ENCODE measurements at places on chromosomes 7 and 10.
A peak's percentile ranks its signal among the peaks of the same experiment; 100 is the strongest.

GRCh38 chr10:110488332-110488681 lies 9.4 kb upstream of the DUSP5 start:
- DNase-seq, result no peak

DNA sequence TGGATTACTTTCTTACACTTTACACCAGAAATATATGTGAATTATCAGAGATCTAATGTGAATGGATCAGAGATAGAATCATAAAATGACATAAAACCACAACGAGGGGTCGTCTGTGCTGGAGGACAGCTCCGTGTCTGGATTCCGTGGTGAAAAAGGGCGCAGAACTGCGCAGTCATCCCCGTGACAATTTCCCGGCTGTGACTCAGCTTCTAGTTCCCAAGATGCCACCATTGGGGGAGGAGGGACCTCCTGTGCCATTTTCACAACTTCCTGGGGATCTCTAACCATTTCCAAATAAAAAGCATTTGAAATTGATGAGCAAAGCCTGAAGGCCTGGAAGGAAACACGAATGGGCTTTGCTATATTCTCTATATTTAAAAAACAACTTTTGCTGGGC lies 72.1 kb downstream of the PDGFA start:
- no peak for DNase-seq

DNA sequence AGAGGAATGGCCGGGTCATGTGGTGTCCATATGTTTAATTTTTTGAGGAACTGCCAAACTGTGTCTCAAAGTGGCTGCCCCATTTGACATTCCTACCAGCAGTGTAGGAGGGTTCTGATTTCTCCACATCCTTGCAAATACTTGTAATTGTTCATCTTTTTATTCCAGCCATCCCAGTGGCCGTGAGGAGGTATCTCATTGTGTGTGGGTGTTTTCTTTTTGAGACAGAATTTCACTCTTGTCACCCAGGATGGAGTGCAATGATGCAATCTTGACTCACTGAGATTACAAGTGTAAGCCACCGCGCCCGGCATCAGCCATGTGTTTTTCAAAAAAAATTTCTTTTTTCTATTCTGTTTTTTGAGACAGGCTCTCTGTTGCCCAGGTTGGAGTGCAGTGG lies 38.7 kb upstream of the DLG5 start:
- DNase-seq, result no peak

DNA sequence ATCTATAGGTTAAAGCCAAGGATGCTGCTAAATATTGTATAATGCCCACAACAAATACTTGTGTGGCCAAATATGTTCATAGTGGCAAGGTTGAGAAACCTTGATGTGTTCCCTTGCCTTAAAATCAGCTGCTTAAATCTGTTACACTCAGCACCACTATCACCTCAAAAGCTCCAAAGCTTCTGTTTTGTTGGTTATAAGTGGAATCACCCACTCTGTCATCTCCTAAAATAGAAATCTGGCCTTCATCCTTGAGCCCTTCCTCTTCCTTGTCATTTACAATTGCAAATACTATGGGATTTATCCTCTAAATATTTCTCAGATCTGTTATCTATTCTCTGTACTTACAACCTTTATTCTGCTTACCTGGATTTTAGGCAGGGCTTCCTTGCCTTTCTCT lies 61.4 kb downstream of the CPED1 start:
- no peak for DNase-seq

GRCh38 chr7:141362580-141363435 lies 188.4 kb upstream of the AGK start:
- no peak for DNase-seq

DNA sequence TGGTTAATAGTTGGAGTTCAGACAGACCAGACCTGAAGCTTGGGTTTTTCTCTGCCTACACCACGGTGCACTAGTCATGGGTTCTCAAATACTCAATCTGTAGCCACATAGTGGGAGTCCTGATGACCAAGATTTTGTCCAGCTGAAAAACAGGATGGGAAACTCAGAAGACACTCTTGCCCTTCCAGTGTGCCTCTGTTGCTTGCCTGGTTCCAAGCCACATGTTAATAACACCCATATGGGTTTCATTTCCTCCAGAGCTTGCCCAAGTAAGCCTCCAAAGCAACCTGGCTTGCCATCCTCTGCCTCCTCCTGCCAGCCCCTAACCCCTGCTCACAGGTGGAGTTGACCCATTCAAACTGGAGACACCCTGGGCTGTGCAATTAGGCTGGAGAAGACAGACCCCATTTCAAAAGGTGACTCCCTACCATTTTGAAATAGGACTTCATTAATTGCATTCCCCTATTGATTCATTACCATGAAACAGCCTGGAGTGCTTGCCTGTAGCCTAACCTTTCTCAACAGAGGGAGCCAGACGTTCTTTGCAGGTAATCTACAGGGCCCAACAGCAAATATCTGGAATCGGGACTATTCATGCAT lies 108.0 kb upstream of the HABP2 start:
- no peak for DNase-seq

- DNase-seq, result no peak
Measured at GRCh38 chr7:112877691-112878460, 87.7 kb upstream of the TMEM168 start.

- peak; percentile 6 for DNase-seq
Measured at GRCh38 chr10:4234661-4235060, 449.7 kb upstream of the KLF6 start.

DNA sequence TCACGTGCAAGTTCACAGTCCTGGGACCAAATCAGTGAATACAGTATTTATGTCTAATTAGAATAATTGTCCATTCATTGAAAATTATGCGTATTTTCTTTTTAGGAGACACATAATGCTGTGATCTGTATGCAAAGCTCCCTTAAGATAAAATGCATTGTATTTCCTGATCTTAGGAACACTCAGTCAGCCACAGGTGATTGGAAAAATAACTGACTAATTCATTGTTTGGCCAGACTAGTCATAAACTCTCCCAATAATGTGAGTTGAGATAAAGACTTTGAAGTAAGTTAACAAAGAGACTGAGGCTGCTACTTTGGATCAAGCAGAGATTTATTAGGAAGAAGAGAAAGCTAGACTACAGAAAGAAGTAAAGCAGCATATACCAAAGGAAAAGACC lies 182.2 kb downstream of the GNAI1 start:
- DNase-seq, result no peak

- no peak for DNase-seq
Measured at GRCh38 chr7:129238546-129238945, 13.7 kb downstream of the AHCYL2 start.

GRCh38 chr7:74582447-74583039 lies 75.0 kb upstream of the GTF2I start:
- no peak for DNase-seq

DNA sequence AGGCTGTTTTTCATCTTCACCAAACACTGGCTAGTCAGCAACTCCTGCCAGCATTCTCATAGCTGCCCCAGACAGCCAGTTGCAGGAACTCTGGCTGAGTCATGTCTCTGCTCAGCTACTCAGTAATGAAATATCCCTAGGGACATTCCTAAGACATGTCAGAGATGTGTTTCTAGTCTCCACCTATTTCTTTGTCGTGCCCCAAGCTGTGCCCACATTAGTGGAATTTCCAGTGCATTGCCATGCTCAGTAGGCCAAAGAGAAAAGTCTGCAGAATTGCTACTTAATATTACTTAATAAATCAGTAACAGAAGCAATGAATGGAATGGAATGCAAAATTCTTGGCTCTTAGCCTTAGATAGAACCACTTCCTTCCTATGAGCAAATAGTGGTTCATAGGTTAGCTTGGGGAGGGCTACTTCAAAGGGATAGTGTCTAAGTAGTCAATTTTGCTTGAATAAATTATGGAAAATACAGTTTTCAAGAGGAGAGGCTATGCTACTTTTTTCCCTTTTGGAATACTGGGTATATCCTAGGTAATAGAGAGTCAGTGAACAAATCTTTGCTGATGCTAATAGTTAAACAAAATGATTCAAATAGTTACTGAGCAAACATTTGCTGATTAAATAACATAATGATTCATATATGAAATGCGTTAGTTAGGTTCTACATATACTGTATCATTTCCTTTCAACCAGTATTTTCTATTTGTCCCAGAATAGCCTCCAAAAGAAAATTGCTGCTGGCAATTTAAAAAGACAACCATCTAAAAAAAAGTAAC lies 23.6 kb upstream of the SEMA3C start:
- DNase-seq, result no peak

DNA sequence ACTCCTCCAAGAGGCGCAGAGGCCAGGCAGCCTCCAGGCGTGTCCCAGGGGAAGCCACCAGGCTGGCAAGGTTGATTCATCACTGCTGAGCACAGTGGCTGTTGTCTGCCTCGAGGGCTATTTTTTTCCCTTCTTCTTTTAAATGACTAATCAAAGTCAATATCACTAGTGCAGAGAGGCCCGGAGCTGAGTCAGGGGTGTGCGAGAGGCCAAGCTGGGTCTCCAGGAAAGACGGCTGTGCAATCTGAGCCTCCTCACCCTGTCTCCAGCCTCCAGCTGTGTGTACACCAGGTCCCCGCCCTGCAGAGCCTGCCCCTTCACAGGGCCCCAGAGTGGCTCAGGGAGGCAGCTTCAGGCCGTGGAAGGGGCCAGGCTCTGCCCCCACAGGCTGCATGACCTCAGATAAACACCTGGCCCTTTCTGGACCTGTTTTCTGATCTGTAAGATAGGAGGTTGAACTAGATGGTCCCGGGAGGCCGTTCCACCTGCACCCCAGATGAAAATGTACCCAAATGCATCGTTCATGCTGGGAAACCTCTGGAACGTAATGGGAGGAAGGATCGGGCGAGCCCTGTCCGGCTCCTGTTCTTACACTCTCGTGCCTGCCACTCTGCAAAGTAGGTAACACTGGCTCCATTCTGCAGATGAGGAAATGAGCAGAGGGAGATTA lies 3.7 kb downstream of the STX1A start:
- no peak for DNase-seq

DNA sequence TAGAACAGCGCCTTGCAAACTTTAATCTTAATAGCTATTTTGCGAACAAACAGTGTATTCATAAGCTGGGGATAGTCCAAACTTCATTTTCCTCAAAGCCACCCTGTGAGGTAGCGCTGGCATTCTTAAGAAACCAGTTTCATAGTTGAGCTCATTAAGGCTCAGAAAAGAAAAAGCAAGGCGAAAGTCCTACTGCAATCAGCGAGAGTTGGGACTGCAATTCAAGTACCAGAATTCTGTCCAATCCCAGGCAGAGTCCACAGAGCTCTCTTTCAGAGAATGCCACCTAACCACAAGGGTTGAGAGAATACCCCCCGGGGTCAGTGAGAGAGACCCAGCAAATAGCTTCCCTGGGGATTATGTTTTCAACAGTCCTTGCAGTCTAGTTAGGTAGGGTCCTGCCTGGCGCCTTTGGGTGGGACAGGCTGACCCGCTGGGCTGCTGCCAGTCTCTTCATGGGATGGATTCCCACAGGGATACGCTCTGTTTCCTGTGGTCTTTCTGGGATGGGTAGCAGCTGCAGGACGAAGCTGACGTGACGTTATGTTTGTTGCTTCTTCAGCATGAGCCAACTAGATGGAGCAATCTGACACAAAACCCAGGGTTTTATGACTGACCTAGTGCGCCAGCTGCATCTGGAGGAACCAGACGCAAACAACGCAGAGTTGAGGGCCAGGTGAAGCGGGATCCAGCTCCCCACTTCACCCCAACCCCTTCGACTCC lies 16.0 kb downstream of the BMPER start:
- DNase-seq, result no peak

- no peak for DNase-seq
Measured at GRCh38 chr10:103564776-103565520, 71.4 kb downstream of the NEURL1 start.

DNA sequence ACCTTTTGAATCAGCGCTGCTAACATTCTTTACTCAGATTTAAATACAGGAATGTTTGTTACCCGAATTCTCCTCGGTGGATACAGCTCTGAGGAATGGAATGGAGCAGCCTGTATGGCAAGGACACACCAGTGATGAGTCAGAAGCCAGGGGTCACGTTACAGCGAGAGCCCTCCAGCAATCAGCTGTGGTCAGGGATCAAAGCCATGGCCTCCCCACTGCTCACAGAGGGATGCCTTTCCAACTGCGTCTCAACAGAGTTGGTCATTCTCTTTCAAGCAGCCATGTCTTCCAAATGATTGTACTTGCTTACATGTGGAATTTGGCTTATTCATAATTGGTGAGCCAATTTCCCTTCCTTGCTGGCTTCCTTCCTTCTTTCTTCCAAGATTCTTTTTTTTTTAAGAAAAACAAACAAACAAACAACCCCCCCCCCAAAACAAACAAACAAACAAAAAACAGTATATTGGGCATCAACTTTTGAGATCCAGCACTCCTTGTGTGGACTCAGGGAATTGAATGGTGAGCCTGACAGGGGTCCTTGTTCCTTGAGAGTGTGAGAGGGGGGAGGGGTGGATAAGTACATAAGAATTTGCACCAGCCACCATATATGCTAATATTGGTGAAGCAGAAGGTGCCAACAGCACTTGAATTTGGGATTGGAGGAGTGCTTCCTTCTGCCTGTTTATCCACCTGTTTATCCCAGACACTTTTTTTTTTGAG lies 100.2 kb downstream of the ATXN7L1 start:
- DNase-seq, result no peak

- DNase-seq, result no peak
Measured at GRCh38 chr10:132096223-132096622, 30.5 kb downstream of the JAKMIP3 start.

GRCh38 chr7:106316947-106317346 lies 32.2 kb upstream of the NAMPT start:
- no peak for DNase-seq

- DNase-seq, result peak; percentile 81
Measured at GRCh38 chr7:55533050-55533728, 39.1 kb downstream of the VOPP1 start.

- DNase-seq, result no peak
Measured at GRCh38 chr7:114026486-114027089, 107.8 kb upstream of the PPP1R3A start.

DNA sequence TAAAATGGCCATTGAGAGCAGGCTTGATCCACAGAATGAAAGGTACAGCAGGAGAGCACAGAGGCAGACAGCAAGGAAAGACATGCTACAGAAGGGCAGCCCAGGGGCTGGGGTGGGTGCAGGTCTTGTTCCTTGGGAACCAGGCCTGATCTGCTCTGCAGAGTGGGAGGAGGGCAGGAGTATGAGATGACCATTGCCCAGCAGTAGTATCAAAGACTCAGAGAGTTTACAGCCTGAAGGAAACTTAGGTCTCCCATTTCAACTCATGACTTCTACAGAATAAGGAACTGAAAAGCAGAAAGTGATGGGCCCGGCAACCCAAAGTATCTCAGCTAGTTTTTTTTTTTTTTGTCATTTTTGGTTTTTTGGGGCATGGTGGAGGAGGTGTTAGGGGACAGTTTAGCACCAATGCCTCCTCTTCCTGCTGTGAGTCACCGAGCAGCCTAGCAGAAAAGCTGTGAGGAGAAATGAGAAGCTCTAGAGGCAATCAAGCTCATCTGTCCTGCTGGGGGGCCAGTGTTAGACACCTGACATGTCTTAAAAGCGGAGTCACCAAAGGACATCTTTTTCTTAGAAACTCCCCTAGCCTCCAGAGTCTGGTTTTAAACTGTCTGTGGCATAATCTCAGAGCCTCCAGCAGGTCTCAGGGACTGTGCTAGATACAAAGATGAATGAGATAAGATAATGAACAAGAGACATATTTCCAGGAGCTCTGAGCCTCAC lies 34.3 kb upstream of the HERPUD2 start:
- no peak for DNase-seq

- DNase-seq, result no peak
Measured at GRCh38 chr10:92544296-92544695, 29.6 kb downstream of the IDE start.

GRCh38 chr7:155732286-155732685 lies 80.0 kb downstream of the SHH start:
- no peak for DNase-seq

All from T-helper 22 cell (primary cell).